A172 (cell line): ENCODE measurements at places on chromosomes 2 and 18. TPM values are rescaled to one million over a fixed set of nuclear protein-coding genes. Genes with fewer than 3 reads are reported as not detected.

DNA sequence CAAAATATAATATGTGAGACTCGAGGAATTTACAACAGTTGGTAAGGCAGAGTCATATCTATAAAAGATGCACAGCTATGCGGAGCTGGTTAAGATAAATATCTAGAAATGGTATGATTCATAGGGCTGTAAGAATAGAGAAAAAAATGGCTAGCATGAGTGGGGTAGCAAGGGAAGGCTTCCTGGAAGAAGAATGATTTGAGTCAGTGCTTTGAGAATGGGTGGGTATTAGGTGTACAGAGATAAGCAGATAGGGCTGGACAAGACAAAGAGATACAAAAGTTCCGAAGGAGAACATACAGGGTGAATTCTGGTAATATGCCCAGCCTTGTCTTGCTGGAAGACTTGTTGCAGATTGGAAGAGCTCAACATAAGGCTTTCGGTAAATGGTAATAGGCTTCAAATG lies 291.5 kb upstream of the CCDC68 start:
- peak; percentile 55 for DNase-seq

GRCh38 chr2:39408351-39409136 lies 28.5 kb downstream of the MAP4K3 start:
- no peak for DNase-seq

Gene GALNT3
- not detected in 2 replicates for total RNA-seq

DNA sequence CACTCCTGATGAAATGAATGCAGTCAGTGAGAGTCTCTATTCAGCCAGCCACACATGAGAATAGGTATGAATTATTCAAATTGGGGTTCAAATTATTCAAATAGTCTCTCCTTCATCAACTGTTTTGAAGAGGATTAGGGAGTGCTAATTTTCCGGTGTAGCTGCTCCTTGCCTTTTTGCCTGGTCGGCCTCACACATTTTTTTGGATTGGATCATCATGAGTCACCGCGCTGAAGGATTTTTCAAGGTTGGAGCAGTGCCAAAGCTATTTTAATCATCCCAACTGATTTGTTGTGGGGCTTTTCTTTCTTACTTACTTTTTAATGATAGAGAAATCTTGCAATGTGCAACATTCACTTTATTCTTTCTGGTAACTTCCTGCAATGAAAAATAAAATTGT lies 2.4 kb upstream of the DTNA start:
- peak; percentile 94 for DNase-seq

DNA sequence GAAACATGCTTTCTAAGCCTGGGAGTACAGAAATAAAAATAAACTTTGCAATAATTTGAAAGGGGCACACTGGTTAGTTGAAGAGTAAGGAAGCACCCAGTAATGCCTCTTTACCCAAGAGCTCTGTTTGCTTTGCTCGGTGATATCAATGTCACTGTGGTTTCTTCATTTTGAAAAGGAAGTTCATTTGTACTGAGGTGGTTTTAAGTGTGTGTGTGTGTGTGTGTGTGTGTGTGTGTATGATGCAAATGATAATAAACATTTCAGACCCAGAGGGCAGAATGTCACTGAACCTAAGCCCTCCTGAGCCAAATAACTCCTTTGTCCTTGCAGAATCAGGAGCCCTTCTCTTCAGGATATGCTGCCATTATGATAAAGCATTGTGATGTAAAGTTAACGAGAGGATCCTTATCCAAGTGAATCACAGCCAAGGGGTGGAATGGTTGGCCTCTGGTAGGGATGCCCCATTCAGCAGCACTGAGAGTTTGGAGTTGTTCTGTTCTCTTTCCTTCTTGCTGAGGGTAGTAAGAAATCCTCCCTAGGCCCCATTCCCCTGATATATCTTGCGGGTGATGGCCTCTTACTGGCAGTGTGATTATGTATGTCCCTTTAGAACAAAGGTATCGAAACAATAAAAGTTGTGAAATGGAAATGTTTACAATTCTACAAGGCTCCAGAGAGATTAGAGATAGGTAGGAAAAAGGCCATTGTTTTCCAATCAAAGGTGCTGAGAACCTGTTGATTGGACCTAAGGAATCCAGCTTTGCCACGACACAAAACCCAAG lies 7.6 kb downstream of the ITGA6 start:
- no peak for DNase-seq

Gene CCDC178
- not detected in 2 replicates for total RNA-seq

DNA sequence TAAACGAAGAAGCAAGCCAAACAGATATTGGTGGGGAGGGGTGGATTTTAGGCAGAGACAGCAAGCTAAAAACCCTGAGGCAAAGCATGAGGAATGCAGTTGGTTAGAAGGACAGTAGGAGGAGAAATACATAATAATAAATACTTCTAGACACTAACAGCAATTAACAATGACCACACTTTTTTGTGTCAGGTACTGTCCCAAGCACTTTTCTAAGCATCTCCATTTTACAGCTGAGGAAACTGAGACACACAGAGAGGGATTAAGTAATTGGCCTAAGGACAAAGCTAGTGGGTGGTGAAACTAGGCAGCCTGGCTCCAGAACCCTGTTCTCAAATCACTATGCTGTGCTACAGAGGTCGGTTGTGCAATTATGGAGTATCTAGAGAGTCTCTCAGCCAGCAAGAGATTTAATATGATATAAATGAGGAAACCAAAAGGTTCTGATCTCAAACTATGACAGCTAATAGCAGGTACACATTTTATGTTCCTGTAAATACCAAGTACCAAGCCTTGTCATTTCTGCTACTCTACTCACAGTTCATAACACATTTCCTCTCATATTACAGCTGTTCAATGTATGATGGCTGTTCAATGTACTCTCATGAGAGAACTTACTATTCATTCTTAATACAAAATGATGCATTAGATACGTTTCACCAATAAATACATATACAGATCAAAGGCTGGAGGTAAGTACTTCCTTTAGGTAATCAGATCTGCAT lies 5.3 kb downstream of the MAP4K3 start:
- DNase-seq = no peak

- no peak for DNase-seq
These were observed 91.5 kb downstream of the FHOD3 start for GRCh38 chr18:36389027-36389426.
